ENCODE measurements at places on chromosomes 6 and 20.

DNA sequence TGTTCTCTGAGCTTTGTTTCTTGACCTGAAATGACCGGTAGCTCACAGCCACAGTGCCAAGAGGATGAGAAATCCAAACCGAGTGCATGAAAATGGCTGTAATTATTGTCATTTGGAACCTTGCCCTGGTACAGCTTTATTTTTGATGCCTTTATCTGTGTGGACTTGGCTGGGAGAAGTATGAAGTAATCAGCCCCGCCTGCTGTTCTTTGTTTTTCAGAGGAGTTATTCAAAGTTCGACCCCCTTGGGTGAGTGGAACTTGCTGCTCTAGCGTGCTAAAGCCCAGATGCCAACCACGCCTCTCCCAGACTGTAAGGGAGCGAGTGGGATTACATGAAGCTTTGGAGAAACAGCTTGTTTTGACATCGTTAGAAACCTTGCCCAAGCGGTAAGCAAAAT, 48.3 kb downstream of the ECT2L start:
- peak; percentile 70 for DNase-seq

DNA sequence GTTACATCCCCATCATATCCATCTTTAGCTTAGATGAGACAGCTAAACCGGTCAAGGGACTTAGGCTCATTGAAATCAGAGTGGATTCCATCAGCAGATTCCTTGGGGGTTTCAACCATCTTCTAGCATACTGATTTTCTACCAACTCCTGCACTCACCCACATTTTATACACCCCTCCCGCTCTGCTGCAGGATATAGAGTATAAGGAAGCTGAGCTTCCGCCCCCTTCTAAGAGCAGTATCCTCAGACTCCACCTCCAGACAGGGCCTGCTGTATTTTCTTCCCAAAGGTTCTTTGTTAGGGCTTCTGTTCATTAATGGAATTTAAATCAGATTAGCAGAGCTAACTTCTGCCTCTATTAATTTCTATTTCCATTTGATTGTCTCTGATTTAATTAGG, 9.9 kb upstream of the NHLRC1 start:
- DNase-seq, result no peak

DNA sequence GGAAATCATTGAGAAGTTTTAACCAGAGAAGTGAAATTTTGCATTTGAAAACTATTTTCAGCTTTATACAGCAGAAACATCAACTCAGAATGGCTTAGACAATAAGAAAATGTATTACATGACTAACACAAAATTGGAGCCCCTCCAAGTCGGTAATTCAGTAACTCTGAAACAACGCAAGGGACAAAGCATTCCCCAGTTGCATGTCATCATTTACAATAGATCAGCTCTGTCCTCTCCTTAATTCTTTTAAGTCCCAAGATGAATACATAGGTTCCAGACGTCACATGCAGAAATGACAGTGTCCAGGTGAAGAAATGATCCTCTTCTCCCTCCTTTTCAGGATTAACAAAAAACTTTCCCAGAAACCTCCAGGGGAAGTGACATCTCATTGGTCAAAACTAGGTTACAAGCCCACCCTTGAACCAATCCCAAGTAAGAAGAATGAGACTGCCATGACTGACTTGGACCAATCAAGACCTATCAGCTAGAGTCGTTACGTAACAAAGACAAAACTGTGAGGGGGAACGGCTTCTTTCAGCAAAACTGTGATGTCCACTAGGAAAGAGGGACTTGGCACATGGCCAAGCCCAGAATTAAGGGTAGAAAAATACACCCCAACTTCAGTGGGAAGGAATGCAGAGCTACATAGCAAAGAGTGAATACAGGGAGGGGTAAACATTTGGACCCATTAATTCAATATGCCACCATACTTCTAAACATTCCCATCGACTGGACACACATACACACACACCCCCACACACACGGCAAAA, 149.8 kb upstream of the PRND start:
- DNase-seq, result no peak

DNA sequence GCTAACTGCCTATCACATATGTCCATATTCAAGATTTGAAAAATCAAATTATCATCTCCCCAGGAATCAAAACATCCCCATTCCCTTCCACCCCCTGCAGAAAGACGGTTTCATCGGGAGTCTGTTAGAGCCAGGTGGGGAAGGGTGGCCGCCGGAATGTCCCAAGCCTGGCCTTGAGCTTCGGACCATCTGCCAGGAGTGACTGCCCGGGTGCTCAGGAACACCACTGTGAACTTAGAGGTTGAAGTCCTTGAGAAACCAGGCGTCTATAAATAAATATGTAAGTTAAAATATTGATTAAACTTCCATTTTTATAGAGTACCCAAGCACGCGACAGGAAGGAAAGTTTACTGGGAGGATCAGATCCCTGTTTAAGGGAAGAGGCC, 250.8 kb downstream of the DLL1 start:
- no peak for DNase-seq

DNA sequence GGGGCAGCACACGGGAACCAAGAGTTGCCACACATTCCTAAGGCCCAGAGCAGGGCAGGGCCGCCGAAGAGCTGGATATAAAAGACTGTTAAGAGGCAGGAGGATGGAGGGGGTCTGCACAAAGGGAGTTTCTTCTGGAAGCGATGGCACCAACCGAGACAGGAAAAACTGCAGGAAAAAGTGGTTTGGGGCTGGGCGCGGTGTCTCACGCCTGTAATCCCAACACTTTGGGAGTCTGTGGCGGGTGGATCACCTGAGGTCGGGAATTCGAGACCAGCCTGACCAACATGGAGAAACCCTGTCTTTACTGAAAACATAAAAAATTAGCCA, 41.8 kb downstream of the SSR1 start:
- DNase-seq, result no peak

DNA sequence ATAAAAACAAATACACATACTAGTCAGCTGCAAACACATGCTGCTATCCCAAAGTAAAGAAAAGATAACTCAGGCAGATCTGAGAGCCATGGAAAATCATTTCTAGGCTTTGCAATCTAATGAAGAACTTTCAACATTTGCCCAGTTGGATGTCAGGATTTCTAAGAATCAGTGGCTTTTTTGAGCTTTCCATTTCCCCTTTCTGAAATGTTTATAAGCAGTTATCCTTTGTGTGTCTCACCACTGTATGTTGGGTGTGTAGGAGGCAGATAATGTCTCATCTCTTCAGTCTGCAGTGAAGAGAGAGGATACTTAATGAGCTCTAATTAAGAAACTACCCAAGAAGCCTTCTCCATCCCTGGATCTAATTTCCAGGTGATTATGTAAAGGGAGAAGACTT, 43.6 kb downstream of the RGS17 start:
- no peak for DNase-seq

- DNase-seq, result no peak
Observed at GRCh38 chr6:11126876-11127275, 15.4 kb upstream of the ERVFRD-1 start.

DNA sequence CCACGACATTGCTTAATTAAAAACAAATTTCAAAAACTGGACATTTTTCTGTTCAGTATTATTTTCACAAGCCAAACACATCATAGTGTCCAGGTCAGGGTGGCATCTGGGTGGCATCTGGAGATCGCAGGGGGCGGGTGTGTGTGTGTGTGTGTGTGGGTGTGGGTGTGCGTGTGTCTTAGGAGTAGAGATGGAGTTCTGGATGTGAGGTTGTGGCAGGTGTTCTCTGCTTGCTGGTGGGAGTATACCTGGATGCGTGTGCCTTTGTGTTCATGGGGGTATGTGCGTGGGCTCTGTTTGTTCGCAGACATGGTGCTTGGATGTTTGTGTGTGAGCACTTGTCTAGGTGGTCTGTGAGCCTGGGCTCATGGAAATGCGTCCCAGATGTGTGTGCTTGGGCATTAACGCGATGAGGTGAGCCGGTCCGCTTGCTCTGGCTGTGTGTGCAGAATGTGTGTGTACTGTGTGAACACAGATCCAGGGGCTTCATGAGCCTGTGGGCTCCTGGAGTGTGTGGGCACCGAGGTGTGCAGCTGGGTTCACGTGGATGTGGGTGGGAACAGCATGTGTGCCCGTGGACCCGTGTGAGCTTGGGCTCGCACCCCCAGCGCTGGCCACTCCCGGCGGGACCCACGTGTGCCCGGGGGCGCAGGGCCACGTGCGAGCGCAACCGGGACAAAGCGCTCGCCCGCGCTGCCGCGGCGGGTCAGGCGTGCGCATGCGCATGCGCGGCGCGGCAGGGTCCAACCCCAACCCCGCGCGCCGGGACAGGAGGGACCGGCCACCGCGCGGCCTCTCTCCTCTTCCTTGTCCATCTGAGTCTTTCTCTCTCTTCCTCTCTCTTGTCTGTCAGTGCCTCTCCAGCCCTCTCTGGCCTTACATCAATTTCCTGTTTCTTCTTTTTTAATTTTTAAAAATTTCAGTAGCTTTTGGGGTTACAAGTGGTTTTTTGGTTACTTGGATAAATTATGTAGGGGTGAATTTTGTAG, 60.4 kb downstream of the SRC start:
- DNase-seq, result peak; percentile 51

DNA sequence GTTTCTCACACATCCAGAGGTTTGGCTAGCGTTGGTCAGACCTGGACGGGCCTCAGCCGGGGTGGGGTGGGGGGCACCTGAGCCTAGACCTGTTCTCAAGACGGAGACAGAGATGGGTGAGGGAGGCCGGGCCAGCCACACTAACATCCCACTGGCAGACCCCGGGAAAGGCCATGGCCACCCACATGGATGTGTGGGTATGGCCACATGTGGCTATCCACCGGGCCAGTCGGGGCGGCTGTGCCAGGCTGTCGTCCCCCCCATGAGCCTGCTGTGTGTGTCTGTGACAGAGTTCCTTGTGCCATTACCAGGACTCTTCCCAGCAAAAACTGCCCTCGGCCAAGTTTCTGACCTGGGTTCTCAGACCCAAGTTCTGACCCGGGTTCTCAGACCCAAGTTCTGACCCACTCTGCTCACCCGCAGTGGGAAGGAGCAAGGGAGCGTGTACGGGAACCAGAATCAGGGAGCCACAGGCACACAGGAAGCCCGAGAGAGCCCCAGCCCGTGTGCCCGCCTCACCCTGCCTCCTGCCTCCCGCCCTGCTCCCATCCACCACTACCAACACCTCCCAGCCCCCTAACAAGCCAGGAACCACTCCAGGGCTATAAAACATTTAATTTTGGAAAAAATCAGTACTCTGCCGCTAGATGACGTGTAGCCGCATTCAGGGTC, 255.5 kb downstream of the TAF4 start:
- DNase-seq, result no peak

GRCh38 chr6:24321538-24322162, 36.2 kb downstream of the DCDC2 start:
- no peak for DNase-seq

GRCh38 chr20:53608456-53609452, 15.1 kb upstream of the ZNF217 start:
- peak; percentile 26 for DNase-seq

- DNase-seq, result no peak
Observed at GRCh38 chr6:31585491-31585890, 586 bp upstream of the LST1 start.

DNA sequence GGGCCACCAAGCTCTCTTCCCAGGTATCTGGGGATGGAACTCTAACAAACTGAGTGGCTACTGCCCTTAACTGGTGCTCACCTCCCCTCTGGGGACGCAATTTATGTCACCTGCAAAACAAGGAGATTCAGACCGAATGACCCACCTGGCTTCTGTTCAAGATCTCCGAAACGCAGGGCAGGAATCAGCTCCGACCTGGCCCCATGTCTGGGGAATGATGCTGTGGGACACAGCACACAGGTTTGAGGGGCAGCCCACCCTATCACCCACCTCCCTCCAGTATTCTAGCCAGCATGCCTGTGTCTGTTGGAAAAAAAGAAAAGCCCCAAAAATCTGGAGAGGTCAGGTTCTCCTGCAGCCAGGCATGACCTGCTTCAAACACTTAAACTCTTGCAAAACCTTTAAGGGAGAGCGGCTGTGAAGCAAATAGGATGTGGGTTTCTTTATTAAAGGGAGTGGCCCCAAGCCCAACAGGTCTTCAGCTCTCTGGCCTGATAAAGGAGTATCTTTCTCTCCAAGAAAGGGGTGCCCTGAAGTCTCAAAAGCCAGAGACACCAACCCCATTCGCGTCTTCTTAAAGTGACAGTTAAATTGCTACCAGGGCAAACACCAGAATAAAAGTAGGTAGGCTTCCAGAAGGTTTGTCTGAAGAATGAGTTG, 6.4 kb downstream of the PREX1 start:
- no peak for DNase-seq

DNA sequence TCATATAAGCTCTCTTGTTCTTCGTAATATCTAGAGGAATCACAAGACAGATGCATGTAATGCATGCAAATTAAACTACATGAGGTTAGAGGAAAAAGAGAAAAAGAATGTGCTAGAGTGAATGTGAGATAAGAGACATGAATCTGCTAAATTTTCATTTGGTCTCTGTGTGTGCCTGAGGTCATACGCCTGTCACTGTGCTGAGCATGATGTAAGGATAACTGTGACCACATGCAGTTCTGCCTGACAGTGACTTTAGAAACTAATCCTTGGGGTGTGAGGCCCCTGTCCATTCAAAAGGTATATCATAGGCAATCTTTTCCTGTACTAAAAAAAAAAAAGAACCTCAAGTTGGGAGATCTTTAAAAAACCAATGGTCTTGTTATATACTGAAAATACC, 70.6 kb downstream of the SHPRH start:
- no peak for DNase-seq

DNA sequence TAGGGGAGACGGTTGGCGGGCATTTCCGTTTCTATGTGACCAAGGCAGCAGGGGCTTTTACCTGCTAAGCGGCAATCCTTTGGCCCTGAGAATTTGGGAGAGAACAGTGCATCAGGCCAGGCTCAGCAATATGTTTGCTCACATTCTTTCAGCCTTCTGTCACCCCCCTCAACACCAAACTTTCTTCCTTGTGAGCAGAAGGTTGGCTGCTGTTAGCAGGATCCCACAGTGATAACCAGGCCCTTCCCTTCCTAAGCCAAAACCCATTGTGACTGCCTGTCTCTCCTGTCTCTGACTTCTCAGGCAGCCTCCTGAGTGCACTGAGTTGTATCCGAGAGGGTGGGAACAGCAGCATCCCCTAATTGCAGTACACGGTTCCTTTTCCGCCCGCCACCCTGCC, 43.7 kb downstream of the STK35 start:
- no peak for DNase-seq

DNA sequence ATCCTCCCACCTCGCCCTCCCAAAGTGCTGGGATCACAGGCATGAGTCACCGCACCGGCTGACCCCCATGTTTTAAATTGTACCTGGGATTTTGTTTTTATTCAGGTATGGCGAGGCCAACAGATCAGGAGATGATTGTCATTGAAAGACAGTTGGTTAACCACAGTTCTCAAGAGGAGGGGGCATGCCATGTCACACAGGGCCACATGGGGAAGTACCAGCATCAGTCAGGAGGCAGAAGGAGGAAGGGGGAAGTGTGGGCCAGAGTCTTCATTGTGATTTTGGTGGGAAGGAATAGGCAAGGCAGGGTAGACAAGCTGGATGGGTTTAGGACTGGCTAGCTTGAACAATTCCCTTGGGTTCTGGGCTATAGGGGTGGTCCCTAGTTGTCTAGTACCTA, 9.9 kb upstream of the MMP9 start:
- DNase-seq, result no peak

DNA sequence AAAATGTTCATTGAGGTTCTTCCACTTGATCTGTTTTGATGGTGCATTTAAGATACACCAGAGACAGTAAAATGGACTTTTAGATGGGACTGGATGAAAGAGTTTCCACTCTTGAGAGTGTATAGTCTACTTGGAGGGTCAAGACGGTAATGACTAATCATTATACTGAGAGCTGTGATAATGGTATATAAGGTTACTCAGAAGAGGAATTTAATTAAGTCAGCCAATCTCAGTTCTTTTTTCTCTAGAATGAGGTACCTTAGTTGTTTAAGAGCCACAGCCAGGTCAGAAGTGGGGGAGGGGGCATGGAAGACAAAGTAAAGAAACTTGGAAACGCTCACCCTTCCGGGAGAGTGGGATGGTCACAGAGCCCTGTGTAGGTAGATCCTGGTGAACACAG, 123.9 kb downstream of the MAP3K4 start:
- DNase-seq, result no peak
